ENCODE measurements at places on chromosomes 4 and X. TPM values are rescaled to one million over a fixed set of nuclear protein-coding genes. Genes with fewer than 3 reads are reported as not detected.
A peak's percentile ranks its signal among the peaks of the same experiment; 100 is the strongest.

EREG gene
- total RNA-seq = not detected

TMPRSS11A gene
- total RNA-seq = not detected

ARR3 gene
- not detected for total RNA-seq

DNA sequence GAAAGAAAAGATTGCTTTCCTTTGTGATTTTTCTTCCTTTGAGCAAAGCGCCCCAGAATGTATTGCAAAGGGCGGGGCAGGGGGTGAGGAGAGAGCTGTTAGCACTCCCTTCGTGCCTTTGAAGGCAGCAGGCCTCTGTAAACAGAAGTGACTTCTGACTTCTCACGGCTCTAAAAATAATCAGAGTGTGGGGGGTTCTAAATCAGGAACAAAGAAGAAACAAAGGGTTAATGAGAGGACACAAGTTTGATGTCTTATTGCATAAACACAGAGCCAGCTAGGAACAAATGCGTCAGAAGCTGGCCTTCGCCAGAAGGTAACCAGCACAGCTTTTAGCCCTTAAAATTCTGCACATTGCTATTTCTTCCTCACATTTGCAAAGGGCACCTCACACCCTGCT, 626.2 kb downstream of the MID1IP1 start:
- no peak overlapping the region for H3K4me3 ChIP-seq
- no peak overlapping the region for H3K27ac ChIP-seq
- no peak for DNase-seq
- H3K4me1 ChIP-seq = no peaks in the 10 kb centered on the region
- H3K27me3 ChIP-seq = no peaks in the 10 kb centered on the region

DNA sequence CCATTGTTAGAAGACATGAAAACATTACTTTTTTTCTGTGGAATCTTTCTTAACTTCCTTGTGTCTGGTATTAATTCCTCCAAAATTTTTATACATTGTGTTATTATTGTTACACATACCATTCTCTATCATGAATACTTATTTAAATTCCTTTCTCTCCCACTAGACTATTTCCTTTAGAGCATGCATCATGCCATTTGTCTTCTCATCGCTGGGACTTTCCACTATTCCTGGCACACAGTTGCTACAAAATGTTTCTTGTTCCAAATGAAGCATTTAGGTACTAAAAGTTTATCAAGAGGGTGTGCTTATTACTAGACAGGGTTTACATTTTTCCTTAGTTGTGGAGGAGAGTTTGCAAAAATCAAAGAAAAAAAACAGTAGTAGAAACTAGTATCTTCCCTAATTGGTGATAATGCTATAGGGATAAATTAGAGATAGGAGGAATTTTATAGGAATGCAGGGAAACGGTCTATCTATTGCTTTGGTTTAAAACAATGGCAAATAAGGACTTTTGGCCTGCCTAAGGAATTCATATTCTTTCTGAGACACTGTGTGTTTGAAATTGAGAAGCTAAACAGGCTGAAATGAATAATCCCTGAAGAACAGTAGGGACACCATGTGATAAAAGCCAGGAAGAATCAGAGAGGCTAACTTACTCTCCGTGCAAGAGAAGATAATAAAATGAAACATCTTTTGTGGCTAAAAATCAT, 187.5 kb upstream of the TBC1D9 start:
- H3K27me3 ChIP-seq = no peaks in the 10 kb centered on the region
- DNase-seq = no peak
- no peak overlapping the region for H3K27ac ChIP-seq

DNA sequence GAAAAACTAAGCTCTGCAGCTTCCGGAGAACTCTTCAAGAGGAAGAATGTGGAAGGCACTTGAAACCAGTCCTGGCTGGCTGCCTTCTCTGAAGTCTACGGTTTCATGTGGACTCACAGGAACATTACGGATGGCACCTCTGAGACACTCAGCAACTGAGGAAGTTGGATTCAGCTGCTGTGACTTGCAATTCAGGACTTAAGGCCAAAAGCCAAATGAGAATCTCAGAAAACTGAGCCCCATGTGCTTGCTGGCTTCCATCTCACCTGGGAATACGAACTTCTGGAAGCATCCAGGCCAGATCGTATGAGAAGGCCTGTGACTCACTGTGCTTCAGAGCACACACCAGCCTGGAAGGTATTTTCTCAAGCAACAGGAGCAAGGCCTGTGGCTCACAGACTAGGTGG, 107.8 kb upstream of the GPC4 start:
- peak overlapping the region; percentile 85 for H3K27ac ChIP-seq
- no peaks in the 10 kb centered on the region for H3K27me3 ChIP-seq
- H3K4me3 ChIP-seq = no peak overlapping the region
- H3K4me1 ChIP-seq = peaks cover 3% of the 10 kb centered on the region
- no peaks in the 10 kb centered on the region for H3K36me3 ChIP-seq
- DNase-seq = peak; percentile 59

DNA sequence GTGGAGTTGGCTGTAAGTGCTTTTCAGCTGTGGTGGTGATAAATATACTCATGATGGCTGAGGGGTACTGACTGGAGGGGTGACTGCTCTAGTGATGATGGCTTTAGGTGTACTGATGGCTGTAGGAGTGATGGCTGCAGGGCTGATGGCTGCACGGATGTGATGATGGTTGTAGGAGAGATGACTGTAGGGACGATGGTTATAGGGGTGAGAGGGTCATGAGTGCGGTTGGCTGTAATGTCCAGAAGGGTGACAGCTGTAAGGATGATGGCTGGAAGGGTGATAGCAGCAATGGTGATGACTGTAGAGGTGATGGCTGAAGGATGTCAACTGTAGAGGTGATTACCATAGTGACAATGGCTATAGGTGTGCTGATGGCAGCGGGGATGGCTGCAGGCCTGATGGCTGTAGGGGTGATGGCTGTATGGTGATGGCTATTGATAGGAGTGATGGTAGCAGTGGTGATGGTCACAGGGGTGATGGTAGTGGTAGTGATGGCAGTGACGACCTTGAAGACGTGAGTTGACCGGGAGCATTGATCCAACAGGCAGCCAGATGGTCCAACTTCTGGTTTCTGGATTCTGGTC, 570 bp upstream of the SASH3 start:
- H3K27me3 ChIP-seq = no peaks in the 10 kb centered on the region
- no peak for DNase-seq
- no peaks in the 10 kb centered on the region for H3K4me1 ChIP-seq
- no peak overlapping the region for H3K27ac ChIP-seq

- no peak for DNase-seq
- H3K27ac ChIP-seq = no peak within 1 kb of the TSS
- peaks cover 4% of the 10 kb centered on the region for H3K4me1 ChIP-seq
- H3K4me3 ChIP-seq = peak within 1 kb of the TSS; percentile 38
- peaks cover 17% of the 10 kb centered on the region for H3K27me3 ChIP-seq
- no peaks in the 10 kb centered on the region for H3K36me3 ChIP-seq
These were observed at the start of gene DCHS2 for GRCh38 chr4:154491341-154492271. DCHS2 (minus strand) TSS chr4:154491799; CDS start chr4:154491355, 444 bp downstream.

- no peaks in the 10 kb centered on the region for H3K27me3 ChIP-seq
- no peaks in the 10 kb centered on the region for H3K36me3 ChIP-seq
- H3K4me1 ChIP-seq = no peaks in the 10 kb centered on the region
- H3K27ac ChIP-seq = no peak overlapping the region
- DNase-seq = no peak
These were observed 10.4 kb downstream of the JADE3 start for GRCh38 chrX:46922611-46923010.

All from gastrocnemius medialis (tissue), 4 donors.